ENCODE measurements at places on chromosomes 6 and 20. TPM values are rescaled to one million over a fixed set of nuclear protein-coding genes. Genes with fewer than 3 reads are reported as not detected.
A peak's percentile ranks its signal among the peaks of the same experiment; 100 is the strongest.

GRCh38 chr6:19380293-19380692, 456.9 kb upstream of the ID4 start:
- no peaks in the 10 kb centered on the region for H3K36me3 ChIP-seq
- no peak for DNase-seq
- no peak overlapping the region for H3K4me3 ChIP-seq
- H3K27ac ChIP-seq, result no peak overlapping the region
- H3K4me1 ChIP-seq, result no peaks in the 10 kb centered on the region
- H3K27me3 ChIP-seq, result no peaks in the 10 kb centered on the region

LPA gene
- not detected for total RNA-seq

- no peak overlapping the region for H3K4me3 ChIP-seq
- H3K4me1 ChIP-seq, result peaks cover 7% of the 10 kb centered on the region
- H3K27ac ChIP-seq, result peak overlapping the region; percentile 51
Measured at GRCh38 chr6:40719671-40720374, 132.7 kb upstream of the LRFN2 start.

EYS gene
- total RNA-seq, result not detected

ABHD16B gene
- not detected for total RNA-seq

MARCKS gene
- 73.4 TPM for total RNA-seq

GRCh38 chr6:74491844-74492374, 713.9 kb downstream of the COL12A1 start:
- no peaks in the 10 kb centered on the region for H3K27me3 ChIP-seq
- no peaks in the 10 kb centered on the region for H3K4me1 ChIP-seq
- DNase-seq, result no peak
- H3K4me3 ChIP-seq, result no peak overlapping the region
- no peaks in the 10 kb centered on the region for H3K36me3 ChIP-seq

- DNase-seq, result no peak
- H3K4me1 ChIP-seq, result no peaks in the 10 kb centered on the region
- no peaks in the 10 kb centered on the region for H3K27me3 ChIP-seq
- no peak overlapping the region for H3K27ac ChIP-seq
- H3K36me3 ChIP-seq, result no peaks in the 10 kb centered on the region
Measured at GRCh38 chr6:106764353-106764980, 135.1 kb downstream of the QRSL1 start.

TULP1 gene
- not detected for total RNA-seq

- H3K4me3 ChIP-seq, result no peak overlapping the region
- H3K27ac ChIP-seq, result no peak overlapping the region
- H3K4me1 ChIP-seq, result no peaks in the 10 kb centered on the region
- H3K36me3 ChIP-seq, result peaks cover 20% of the 10 kb centered on the region
- no peaks in the 10 kb centered on the region for H3K27me3 ChIP-seq
Measured at GRCh38 chr6:108982154-108983113, 112.2 kb downstream of the SESN1 start.

DNA sequence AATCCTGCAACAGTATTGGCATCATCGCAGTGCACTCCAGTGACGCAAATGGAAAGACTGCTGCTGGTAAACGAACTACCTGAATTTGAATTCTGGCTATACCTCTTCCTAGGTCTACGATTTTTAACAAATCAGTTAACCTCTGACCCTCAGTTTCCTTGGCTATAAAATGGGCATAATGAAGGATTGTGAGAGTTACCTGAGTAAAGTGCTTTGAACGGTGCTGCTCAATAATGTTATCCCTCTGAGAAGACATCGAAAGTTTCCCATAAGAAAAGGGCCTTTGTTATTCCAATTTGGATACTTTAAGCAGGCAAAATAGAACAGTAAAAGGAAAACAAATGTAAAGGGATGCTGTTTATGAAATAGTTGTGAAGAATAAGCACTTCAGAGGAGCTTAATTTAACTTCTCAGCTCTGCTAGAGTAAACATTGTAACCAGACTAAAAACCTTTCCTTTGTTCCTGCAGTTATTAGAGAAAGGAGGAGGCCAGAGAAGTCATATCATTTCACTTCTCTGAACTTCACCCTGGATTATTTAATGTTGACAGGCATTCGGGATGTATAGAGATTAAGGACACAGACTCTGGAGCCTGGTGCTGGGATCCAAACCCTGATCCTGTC, 5.8 kb downstream of the SGK1 start:
- no peak overlapping the region for H3K27ac ChIP-seq
- no peaks in the 10 kb centered on the region for H3K36me3 ChIP-seq
- no peak overlapping the region for H3K4me3 ChIP-seq

DNA sequence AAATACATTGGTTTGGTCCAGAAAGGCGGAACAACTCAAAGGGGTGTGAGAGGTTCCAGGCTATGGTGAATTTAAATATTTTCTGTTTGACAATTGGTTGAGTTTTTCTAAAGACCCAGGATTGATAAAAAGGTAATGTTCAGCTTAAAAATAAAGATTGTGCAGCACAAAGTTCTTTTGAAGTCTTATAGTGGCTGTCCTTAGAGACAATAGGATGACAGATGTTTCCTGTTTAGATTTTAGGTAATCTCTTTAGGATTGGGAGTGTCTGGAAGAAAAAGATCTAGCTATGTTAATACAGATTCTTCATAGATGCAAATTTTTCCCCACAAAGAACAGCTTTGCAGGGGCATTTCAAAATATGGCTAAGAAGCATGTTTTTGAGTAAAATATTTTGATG, 119.7 kb downstream of the GRIK2 start:
- H3K4me3 ChIP-seq, result no peak overlapping the region
- no peak overlapping the region for H3K27ac ChIP-seq
- no peaks in the 10 kb centered on the region for H3K27me3 ChIP-seq
- no peaks in the 10 kb centered on the region for H3K4me1 ChIP-seq

PRDM1 gene
- 17.5 TPM for total RNA-seq

BMP2 gene
- 22.7 TPM for total RNA-seq

- H3K4me1 ChIP-seq, result no peaks in the 10 kb centered on the region
- no peak overlapping the region for H3K27ac ChIP-seq
- no peaks in the 10 kb centered on the region for H3K27me3 ChIP-seq
- no peak for DNase-seq
- no peak overlapping the region for H3K4me3 ChIP-seq
- H3K36me3 ChIP-seq, result no peaks in the 10 kb centered on the region
Measured at GRCh38 chr6:142627474-142627873, 317.5 kb downstream of the HIVEP2 start.

DNA sequence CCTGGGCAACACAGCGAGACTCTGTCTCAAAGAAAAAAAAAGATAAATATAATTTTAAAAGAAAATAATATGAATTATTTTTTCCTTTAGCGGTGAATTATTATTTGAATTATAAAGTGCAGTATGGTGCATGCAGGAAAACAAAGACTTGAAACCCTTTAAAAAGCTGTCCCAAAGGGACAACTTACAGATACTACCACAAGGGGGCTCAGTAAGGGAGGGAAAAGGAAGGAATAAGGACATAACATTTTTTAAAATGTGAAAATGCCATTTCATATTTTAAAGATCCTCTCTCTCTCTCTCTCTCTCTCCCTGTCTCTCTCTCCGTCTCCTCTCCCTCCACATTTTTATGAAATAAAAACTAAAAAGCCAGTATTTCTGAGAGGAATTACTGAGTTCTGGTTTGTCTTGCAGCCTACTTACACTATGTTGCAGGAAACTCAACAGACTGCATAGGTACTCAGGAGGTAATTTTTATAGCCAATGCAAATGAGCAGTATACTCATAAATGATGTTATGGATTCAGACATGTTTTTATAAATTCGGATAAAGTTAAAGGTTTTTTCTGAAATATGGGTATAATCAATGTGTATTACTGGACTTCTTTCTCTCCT, 455.0 kb upstream of the GJE1 start:
- H3K4me1 ChIP-seq, result no peaks in the 10 kb centered on the region
- H3K27ac ChIP-seq, result no peak overlapping the region
- no peaks in the 10 kb centered on the region for H3K27me3 ChIP-seq

GRCh38 chr6:144265061-144265357, 20.1 kb upstream of the UTRN start:
- peaks cover 24% of the 10 kb centered on the region for H3K4me1 ChIP-seq
- no peak overlapping the region for H3K4me3 ChIP-seq
- H3K27ac ChIP-seq, result peak overlapping the region; percentile 52

DNA sequence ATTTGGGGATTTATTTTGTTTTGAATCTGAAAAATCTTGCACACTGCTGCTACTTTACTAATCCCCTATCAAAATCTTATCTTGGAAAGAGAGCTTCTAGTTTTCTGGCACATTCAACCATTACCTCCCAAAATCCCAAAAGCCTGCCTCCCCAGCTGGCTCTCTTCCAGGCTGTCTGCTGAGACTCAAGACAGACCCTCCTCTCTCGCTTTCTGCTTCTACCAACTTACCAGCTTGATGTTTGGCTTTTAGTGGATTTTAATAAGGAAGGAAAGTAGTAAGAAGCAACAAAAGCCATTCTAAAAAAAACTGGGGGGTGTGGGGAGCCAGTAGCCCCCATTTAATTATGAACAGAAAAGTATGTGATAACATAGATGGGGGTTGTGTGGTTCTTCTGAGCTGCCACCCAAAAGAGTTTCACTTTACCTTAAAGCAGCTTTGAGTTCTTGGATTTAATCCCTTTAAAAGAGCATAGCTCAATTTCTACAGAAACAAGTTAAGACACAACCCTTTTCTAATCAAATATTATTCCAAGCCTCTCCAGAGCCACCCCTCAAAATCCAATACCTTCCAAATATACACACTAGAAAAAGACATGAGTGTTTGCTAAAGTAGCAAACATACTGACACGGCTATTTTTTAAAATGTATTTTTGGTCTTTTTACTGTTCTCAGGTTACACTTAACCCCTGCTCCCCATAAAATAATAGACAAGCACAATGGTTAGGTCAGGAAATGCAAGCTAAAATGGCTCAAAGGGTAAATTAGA, 71.7 kb downstream of the ATP9A start:
- H3K36me3 ChIP-seq, result no peaks in the 10 kb centered on the region
- no peak overlapping the region for H3K27ac ChIP-seq
- H3K4me3 ChIP-seq, result peak overlapping the region; percentile 1
- no peaks in the 10 kb centered on the region for H3K27me3 ChIP-seq
- peaks cover 5% of the 10 kb centered on the region for H3K4me1 ChIP-seq

DNA sequence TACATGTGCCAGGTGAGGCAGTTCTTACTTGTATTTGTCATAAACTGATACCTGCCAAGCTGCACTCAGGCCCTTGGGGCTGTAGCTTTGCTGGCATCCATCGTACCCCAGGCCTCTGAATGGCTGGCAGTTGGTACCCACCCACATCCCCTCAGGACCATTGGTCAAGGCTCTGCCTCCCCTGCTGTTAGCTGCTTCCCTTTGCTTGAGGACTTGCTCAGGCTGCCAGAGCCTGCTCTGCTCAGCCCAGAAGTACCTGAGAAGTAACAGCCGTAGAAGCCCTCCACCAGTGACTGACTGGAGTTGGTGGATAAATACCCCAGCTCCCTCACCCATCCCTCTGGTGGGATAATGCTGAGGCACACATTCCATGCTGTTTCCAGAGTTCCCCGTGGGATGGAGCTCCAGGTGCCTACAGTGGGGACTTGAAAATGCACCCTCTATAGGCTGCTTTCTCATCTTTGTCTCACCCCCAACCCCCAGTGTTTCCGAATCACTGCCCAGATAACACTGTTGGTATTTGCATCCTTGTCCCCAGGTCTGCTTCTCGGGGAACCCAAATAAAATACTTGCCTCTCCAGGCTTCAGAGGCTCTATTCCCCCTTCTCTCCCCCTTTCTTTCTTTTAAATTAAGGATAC, 7.3 kb downstream of the EBF4 start:
- H3K4me3 ChIP-seq, result no peak overlapping the region
- no peaks in the 10 kb centered on the region for H3K36me3 ChIP-seq
- no peak overlapping the region for H3K27ac ChIP-seq
- no peak for DNase-seq

DNA sequence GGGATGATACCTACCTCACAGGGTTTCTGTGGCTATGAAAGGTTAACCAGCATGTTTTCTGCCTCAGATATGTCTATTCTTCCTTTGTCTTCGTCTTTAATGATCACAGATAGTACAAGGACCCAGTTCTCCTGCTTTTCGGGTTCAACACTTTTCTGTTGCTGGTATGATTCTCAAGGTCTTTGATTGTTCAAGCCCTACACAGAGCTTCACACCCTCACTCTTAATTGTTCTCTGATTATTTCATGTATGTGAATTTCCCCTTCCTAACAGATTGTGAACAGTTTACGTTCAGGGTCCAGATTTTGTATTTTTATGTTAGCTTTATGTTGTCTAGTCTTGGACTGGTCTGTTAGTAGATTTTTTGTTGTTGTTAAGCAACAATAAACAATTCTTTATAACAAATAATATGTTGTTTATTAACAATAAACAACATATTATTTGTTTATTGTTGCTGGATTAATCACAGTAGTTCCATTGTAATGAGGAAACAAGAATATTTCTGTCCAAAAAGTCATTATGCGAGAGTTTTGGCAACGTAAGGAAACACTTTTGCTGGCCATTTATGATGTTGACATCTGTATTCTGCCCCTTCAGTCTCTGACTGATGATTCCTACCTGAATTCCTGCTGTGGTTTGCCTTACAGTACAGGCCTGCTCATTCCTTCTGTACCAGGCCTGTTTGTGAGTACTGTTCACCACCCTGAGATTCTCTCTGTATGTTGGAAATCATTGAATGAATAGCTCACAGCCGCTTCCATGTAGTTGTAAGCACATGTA, 27.2 kb upstream of the TULP4 start:
- H3K27ac ChIP-seq, result no peak overlapping the region
- no peaks in the 10 kb centered on the region for H3K27me3 ChIP-seq
- H3K4me1 ChIP-seq, result peaks cover 17% of the 10 kb centered on the region
- no peak overlapping the region for H3K4me3 ChIP-seq
- DNase-seq, result no peak
- no peaks in the 10 kb centered on the region for H3K36me3 ChIP-seq

BCAS1 gene
- 0.81 TPM for total RNA-seq

- no peaks in the 10 kb centered on the region for H3K27me3 ChIP-seq
- H3K4me3 ChIP-seq, result no peak overlapping the region
- no peaks in the 10 kb centered on the region for H3K4me1 ChIP-seq
- DNase-seq, result no peak
- no peaks in the 10 kb centered on the region for H3K36me3 ChIP-seq
Measured at GRCh38 chr20:52268184-52268749, 76.7 kb upstream of the ZFP64 start.

C20orf96 gene
- 8.8 TPM for total RNA-seq

- H3K27me3 ChIP-seq, result no peaks in the 10 kb centered on the region
- H3K27ac ChIP-seq, result no peak overlapping the region
- DNase-seq, result no peak
- no peaks in the 10 kb centered on the region for H3K4me1 ChIP-seq
- H3K4me3 ChIP-seq, result no peak overlapping the region
Measured at GRCh38 chr6:107179004-107179403, 63.7 kb upstream of the BEND3 start.

GHRH gene
- not detected for total RNA-seq

LY6G6D gene
- total RNA-seq, result not detected

DNA sequence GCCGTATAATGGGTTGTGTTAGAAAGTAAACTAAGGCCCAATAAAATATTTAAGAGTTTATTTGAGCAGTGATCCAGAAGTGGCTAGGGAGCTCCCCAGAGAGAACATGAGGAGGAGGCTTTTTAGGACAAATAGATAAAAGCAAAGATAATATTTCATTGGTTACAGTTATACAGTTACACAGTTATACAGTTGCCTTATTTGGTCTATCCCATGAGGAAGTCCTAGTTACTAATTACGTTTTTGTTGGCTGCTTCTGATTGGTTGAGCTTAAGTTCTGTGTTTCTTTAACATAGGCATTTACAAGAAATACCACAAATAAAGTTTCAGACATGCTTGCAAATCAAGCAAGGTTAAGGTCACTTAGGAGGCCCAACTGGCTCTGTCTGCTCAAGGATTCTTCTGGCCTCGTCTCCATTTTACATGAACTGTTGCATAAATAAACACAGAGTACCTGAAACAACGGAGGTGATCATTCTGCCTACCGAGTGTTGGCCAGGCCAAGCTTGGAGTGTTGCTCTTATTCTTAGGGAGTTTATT, 7.0 kb downstream of the UBD start:
- H3K4me1 ChIP-seq, result peaks cover 15% of the 10 kb centered on the region
- no peak overlapping the region for H3K27ac ChIP-seq
- H3K27me3 ChIP-seq, result peaks cover 35% of the 10 kb centered on the region
- H3K36me3 ChIP-seq, result no peaks in the 10 kb centered on the region
- H3K4me3 ChIP-seq, result peak overlapping the region; percentile 45
